Foreskin keratinocyte (primary cell): ENCODE measurements at places on chromosomes 1 and 21. TPM values are rescaled to one million over a fixed set of nuclear protein-coding genes. Genes with fewer than 3 reads are reported as not detected.

Gene CCDC17
- 0.19 and 0.20 TPM in 2 replicates for polyA plus RNA-seq

Gene NECAP2
- 54.6 and 58.4 TPM in 2 replicates for polyA plus RNA-seq

Gene RYR2
- not detected in 2 replicates for polyA plus RNA-seq

Gene SLAMF9
- 0.40 and 0.72 TPM in 2 replicates for polyA plus RNA-seq

Gene NSUN4
- 11.8 and 14.0 TPM in 2 replicates for polyA plus RNA-seq

Gene AMY1C
- polyA plus RNA-seq, result not detected in 2 replicates

Gene FBXO44
- 29.4 and 31.2 TPM in 2 replicates for polyA plus RNA-seq

Gene MAPKAPK2
- polyA plus RNA-seq, result 52.4 and 57.9 TPM in 2 replicates

DNA sequence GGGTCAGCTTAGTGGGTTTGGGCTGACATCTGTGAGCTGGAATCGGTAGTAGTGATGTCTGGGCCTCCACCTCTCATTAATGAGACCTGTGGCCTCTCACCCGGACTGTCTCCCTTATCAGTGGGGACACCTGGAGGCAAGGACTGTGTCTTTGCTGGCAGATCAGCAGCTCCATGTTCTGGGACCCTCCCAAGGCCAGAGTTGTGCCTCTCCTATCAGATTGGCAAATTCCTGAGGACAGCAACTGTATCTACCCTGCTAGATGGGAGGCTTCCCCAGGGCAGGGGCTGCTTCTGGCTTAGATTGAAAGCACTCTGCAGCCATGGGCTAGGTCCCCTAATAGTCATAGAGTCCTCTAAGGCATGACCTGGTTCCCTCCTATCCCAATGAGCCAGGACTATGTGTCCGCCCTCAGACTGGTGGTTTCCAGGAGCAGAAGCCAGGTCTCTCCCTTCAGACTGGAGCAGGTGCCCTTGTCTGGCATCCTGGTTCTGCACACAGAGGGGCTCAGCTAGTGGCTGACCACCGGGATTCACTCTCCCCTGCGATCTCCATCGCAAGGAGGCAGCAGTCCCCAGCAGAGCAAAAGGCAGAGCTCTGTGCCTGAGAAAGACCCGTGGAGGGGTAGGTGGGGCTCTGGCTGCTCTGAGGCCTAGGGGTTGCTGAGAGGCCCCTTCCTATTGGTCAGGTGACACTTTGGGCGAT is 5.8 kb downstream of the DRAXIN start:
- DNase-seq, result no peak

- DNase-seq, result no peak
Observed at GRCh38 chr21:40681164-40681859, 165.6 kb downstream of the DSCAM start.

DNA sequence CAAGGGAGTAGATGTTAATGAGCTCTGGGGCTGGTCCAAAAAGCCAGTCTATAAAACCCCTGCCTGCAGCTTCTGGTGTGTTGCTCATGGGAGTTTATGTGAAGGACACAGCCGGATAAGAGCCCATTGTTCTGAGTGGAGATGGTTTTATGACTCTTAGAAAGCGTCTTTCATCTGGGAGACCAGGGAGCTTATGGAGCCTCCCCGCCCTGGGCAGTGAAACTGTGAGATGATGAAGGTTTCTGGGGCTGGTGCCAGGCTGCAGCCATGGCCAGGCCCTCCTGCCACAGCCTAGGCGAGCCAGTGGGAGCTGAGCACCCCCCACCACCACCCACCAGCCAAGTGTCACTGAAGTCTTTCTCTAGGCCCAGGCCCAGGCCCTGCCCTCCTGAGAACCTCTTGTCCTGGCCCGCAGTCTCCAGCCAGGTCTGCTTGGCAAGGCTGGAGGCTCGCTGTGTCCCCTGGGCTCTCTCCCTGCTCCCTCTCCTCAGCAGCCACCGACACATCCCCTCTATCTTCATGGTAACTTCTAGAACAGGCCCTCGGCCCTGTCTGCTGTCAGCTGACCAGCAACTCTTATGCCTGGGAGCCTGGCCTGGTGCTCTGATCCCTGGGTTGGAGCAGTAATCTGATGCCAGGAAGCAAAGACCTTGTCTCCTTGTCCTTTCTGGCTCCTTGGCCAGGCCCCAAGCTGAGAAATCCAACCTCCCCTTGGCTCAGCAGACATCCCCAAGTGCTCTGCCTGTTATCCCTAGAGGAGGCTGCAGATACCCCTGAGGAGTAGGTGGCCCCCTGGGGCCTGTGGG is 7.6 kb upstream of the ARHGEF10L start:
- DNase-seq, result no peak

GRCh38 chr1:27292106-27292505 is 29.9 kb upstream of the TMEM222 start:
- no peak for DNase-seq

- no peak for DNase-seq
Observed at GRCh38 chr1:111924786-111925185, 64.7 kb downstream of the KCND3 start.

DNA sequence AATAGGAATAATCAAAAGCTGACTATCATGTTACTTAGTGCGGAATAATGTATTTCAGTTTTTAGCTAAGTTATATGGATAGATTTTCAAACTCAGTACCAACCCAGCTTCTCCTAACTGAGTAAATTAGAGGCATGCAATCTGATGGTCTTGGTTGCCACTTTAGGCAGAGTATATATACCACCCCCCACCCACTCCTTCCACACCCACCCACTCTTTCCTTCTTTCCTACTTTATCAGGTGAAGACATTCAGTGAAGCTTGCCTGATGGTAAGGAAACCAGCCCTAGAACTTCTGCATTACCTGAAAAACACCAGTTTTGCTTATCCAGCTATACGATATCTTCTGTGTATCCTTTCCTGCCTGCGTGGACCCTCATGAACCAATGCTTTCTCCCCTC is 36.3 kb downstream of the DAP3 start:
- DNase-seq, result no peak

- DNase-seq, result no peak
Observed at GRCh38 chr1:24586970-24587820, 31.3 kb downstream of the NCMAP start.

GRCh38 chr1:154758346-154758745 is 111.7 kb downstream of the KCNN3 start:
- no peak for DNase-seq

- DNase-seq, result no peak
Observed at GRCh38 chr1:168949672-168950071, 156.8 kb upstream of the ATP1B1 start.

DNA sequence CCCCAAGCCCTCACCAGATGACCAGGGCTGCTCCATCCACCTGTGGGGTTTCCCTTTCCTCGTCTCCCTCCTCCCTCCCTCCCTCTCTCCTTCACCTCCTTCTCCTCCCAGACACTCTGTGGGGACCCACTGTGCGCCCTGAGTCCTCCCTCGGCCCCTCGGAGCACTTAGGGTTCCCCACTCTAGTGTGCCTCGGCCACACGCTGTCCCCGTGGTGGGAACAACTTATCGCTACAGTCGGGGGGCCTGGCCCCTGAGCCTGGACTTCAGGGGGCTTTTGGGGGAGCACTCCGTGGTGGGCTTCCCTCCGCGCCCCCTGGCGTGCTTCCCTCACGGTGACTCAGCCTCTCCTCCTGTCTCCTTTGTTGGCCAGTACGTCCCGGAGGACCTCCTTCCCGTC is 27.5 kb downstream of the CSTB start:
- DNase-seq, result no peak

DNA sequence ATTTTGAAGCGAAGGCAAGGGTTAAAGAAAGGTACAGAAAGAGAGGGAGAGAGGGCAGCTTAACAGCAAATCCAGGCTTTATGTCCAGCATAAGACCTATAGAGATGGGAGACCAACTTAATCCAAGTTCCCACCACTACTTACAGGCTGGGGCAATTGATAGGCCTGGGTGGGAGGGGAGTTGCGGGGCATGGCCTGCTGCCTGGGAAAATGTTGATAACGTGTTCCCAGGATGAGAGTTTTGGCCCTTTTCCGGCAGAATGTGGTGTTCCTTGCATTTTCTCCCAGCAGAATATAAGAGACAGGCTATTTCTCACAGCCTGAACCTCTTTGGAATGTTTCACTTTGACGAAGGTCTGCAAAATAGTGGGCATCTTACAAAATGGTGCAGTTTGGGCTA is 34.9 kb upstream of the PLA2G5 start:
- no peak for DNase-seq

GRCh38 chr1:69313118-69313517 is 254.6 kb upstream of the LRRC7 start:
- no peak for DNase-seq
